GM13977 (cell line): ENCODE measurements at places on chromosomes 12 and 14.

- DNase-seq: peak; percentile 70
Observed at GRCh38 chr12:120944645-120945217, 33.6 kb upstream of the HNF1A start.

DNA sequence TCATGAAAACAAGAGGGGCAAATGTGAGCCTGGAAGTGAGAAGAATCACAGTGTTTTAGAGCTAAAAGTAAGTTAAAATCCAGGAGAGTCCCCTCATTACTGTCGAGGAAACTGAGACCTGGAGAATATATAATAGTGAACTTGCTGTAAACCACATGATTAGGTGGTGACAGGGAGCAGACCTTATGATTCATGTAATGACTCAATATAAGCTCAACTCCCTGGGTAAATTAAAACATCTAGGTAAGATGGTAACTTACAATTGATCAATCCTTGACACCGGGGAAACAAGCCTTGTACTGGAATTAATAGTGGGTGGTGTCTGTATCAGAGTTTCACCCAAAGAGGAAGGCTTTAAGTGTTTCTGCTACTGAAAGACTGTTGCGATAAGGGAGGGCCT, 269.3 kb downstream of the SNAPC1 start:
- no peak for DNase-seq

- peak; percentile 32 for DNase-seq
Observed at GRCh38 chr12:26271889-26272492, 76.6 kb downstream of the SSPN start.

DNA sequence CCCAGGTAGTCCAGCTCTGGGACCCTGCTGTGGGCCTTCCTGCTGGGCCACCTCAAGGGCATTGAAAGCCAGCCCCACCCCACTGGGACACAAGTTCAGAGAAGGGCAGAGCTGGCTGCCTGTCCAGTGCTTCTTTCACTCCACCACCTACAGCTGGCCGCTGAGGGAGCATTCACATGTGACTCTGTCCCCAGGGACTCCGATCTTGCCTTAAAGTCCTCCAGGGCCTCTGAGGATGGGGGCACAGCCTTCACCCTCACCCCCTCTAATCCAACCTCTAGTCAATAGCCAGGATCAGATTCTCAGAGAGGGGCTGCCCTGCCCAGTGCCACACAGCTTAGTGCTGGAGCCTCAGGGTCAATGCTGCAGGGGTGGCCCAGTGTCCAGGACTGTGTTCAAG, 5.0 kb upstream of the CYP46A1 start:
- no peak for DNase-seq

- DNase-seq: no peak
Observed at GRCh38 chr12:94761559-94761958, 111.2 kb upstream of the TMCC3 start.
